ENCODE measurements at places on chromosomes 2 and 18.

- DNase-seq = no peak
Measured at GRCh38 chr2:73376681-73377080, 9.0 kb upstream of the ALMS1 start.

- DNase-seq = no peak
Measured at GRCh38 chr2:173511357-173511756, 156.7 kb downstream of the CDCA7 start.

DNA sequence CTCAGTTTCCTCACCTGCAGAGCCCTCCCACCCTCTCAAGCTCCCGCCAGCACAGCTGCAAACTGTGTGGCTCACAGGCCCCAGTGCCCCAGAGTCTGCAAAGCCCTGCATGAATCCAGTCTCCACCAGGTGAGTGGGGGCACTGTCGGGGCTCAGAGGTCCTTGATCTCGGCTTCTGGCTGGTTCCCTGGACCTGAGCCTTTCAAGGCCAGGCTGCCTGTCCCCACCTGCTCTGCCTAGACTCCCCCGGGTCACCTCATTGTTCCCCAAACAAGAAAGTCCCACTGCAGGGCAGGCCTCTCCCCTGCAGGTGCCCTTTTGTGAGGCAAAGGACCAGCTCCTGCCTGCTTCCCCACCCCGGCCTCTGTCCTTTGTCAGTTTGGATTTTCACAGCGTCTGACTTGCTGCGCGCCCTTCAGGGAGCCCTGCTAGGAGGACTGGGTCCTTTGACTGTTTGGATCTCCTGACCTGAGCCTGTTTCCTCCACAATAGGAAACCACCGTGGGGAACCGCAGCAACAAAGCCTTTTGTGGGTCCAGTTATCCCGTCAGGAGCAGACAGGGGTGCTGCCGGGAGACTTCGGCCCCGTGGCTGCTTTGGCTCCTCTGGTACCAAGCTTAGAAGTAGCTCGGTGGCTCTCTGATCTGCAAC lies 200.5 kb upstream of the HDAC4 start:
- no peak for DNase-seq

- DNase-seq = peak; percentile 21
Measured at GRCh38 chr2:237060534-237061312, 25.0 kb upstream of the COPS8 start.

DNA sequence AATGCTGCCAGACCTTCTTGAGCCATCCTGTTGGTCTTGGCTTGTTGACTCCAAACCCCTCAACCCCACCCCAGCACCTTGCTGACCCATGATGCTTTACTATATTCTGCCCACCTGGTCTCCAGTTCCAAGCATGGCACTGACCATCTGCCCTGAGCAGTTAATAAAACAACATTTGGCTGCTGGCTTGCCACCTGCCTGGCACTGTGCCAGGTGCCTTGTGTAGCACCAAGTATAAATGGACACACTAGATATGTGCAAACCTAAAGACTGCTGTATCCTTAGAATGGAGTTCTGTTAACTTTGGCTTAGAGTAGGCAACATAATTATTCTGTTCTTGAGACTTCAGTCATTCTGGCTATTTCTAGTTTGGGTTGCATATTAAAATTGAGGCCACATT lies 91.4 kb downstream of the ACSL3 start:
- peak; percentile 76 for DNase-seq

GRCh38 chr2:235247001-235247400 lies 246.8 kb upstream of the AGAP1 start:
- no peak for DNase-seq

GRCh38 chr2:216730871-216731270 lies 35.5 kb upstream of the IGFBP5 start:
- no peak for DNase-seq

DNA sequence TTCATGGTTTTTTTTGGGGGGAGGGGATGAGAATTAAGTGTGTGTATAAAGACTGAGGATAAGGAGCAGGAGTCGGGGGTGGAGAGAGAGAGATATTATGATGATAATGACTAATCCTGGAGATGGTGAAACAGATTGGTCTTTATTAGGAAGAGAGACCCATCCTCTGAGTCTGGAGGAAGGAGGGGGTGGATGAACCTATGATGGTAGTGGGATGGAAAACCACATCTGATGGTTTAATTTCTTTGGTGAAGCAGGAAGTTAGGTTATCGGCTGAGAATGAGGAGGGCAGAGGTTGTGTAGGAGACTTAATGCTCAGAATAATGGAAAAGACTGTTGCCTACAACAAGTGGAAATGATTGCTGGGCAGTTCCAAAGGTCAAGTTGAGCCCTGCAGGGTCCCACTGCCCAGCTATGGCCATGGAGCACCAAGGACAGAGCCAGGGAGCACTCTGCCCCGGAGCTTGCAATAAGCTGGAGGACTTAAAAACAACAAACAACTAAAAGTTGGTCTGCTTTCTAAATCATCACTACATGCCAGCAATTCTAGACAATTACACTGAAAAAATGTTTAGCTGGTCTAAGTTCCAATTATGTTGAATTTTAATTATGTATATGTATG lies 7.9 kb downstream of the SLC16A14 start:
- DNase-seq = no peak

DNA sequence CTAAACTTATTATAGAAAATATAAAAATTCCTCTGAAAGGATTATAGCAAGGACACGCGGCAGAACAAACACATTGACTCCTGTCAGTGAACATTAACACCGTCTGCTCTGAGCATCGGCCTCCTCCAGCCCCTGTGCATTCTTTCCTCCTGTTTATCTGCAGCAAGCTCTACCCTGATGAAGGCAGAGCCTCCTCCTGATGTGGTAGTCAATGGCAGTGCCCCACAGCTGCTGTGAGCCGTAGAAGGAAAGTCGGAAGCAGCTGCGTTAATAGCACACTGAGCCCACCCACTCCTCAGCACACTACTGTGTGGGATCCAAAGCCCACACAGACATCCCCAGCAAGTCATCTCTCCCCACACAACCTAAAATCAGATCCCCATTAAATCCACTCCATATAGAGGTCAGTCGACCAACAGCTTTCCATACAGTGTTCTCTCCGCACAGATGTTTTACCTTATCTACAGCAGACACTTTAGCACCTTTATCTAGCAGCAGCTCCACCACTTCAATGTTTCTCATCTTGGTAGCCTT lies 41.0 kb downstream of the KIDINS220 start:
- DNase-seq = no peak

DNA sequence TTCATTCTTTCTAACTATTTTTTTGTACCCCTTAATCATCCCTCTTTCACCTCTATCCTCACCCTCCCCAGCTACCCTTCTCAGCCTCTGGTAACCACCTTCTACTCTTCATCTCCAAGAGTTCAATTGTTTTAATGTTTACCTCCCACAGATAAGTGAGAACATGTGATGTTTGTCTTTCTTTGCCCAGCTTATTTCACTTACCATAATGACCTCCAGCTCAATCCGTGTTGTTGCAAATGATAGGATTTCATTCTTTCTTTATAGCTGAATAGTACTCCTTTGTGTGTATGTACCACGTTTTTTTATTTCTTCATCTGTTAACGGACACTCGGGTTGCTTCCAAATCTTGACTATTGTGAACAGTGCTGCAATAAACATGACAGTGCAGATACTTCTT lies 22.1 kb upstream of the TMEM37 start:
- DNase-seq = no peak

GRCh38 chr2:38704664-38705063 lies 38.8 kb downstream of the GALM start:
- no peak for DNase-seq

DNA sequence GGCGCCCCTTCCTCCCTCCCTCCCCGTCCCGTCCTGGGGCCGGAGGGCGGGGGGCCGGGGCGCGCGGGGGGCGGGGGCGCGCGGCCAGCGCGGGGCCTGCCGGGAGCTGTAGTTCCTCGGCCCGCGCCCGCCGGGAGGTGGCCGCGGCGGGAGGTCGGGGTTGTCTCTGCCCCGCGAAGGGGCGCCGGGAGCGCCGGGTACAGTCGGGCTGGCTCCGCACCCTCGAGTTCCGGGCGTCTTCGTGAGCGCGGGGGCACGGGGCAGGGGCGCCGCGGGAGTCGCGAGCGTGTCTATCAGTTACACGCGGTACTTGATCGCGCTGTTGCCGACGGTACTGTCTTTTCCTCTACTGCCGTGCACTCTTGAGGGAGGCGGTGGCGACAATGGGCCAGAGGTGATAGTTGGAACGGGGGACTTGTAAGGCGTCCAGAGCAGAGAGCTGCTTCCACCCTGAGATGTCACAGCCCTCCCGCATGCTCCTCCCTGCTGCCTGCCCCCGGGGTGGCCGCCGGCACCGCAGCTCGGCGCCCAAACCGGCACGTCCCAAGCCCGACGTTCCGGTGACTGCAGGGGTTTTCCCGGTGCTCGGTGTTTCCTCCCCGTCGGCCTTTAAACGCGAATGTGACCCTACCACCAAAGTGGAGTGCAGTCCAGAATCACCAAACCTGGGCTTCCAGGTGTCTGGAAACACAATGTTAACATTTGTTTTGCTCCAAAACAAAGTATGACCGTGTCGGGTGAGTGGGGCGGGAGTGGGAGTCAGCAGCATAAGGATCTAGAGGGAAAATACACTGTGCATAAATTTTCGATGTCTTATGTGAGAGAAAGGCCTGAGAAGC lies at the start of gene PRKD3:
TSS of gene PRKD3 (minus strand) at position 48 of the 839 bp plus-strand sequence. CDS start 8,309 bp downstream, outside the sequence.
- peak; percentile 80 for DNase-seq

- DNase-seq = no peak
Measured at GRCh38 chr2:185862657-185863398, 124.2 kb downstream of the FSIP2 start.

GRCh38 chr2:147311058-147311430 lies 533.8 kb upstream of the ACVR2A start:
- DNase-seq = no peak

DNA sequence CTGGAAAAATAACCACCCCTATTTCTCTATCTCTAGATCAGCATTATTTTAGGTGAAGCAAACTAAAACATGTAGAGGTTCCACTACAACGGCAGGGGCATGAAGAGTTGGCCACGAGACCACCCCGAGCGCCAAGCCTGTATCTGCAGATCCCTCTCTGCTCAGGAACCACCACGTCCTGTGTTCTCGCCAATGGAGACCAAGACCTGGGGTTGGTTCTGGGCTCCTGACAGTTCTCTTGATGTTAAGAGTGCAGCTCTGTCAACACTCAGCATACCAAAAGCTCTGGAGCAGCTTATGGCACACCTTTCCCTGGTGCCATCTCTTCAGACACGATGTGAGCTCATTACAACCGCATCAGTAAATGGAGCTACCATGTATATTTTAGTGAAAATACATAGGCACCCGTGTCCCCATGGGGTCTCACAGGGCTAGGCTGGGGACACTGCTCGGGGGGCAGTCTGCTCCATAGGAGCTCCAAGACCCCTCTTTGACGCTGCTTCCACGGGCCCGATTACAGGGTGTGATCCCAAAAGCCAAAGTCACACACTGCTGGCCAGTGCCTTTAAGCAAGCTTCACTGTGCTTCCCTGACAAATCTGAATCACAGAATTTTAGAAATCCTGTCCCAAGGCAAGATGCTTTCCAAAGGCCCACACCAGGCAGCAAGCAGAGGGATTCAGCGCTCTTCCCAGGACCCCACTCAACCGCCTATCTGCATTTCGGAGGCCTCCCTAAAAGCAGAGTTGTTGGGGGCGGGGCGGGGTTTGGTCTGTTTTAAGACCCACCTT lies 72.2 kb downstream of the EMILIN2 start:
- no peak for DNase-seq

Data from NCI-H2081 (cell line).